ENCODE measurements at places on chromosomes 16 and 17.

GRCh38 chr17:62925267-62925836 is 40.7 kb upstream of the TANC2 start:
- DNase-seq: no peak

GRCh38 chr16:27264151-27264550 is 4.4 kb downstream of the NSMCE1 start:
- DNase-seq: no peak

DNA sequence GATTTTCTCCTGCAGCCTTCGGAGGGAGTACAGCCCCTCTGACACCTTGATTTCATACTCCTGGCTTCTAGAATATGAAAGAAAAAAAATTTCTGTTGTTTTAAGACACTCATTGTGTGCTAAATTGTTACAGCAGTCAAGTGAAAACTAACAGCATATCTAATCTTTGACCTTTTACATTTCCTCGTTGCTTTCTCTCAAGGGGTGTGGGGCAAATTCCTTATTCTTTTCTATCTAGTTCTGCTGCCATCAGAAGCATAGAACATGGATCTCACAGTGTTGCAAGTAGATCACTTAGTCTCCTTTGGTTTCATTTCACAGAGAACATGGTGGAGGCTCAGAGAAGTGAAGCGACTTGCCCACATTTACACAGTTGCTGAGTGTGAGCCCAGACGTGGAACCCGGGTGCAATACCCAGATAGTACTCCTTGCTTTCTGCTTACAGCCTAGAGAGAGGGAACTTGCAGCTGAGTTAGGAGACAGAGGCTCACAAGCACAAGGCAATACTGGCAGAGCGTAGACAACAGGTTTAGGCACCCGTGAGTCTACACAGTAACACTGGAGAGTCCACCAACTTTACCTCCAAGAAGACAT is 28.7 kb upstream of the MMD start:
- DNase-seq: no peak

DNA sequence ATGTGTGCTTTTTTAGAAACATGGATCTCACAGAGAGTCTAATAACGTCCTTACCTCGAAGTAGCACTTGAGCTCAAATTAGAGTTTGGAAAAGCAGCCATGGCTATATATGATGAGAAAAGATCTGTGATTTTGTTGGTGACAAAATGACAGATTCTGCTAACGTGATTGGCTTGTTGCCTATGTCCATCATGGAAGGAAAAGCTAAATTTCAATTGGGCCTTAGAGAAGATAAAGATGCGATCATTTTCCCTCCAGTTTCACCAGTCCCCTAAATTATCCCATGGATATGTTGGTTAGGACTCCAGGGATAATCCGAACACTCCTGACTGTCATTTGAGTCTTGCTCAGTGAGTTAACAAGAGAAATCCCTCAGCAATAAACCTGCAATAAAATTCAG is 175.8 kb downstream of the C16orf95 start:
- DNase-seq: no peak

DNA sequence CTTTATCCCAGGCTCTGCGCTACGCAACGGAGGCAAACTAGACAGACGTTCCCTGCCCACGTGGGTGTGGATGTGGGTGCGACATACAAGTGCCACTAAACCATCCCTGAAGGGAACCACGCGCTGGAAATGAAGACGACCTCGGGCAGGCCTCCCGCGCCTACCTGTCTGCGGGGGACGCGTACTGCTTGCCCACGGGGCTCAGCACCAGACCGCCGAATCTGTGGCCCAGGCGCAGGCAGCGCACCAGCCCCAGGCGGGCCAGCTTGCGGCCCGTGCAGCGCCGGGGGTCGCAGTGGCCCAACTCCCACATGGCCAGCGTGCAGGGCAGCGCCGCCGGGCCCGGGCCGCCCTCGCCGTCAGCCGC is 480 bp downstream of the TSR3 start:
- no peak for DNase-seq

DNA sequence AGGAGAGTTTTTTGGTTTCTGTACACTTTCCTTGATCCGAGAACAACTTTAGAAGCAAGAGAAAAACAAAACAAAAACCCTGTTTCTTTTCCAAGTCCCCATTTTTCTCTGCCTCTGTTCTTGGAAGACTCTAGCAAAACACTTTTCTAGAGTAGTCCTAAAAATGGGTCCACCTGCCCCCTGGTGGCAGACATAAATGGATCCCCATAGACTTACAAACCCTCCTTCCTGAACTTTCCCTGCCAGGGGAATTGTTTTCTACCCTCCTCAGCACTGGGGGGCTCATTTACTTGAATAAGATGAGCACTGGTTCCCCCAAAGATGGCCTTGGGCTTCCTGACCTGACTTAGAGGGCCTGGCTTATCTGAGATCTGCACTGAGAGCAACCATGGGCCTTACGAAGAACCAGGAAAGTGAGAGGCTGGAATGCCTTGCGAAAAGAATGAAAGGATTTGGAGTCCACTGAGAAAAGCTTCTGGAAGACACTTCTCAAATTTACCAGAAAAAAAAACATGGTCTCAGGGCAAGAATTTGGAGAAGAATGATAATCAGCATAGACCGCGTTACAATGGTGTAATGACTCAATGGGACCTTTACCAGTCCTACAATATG is 48.0 kb upstream of the CDYL2 start:
- no peak for DNase-seq

DNA sequence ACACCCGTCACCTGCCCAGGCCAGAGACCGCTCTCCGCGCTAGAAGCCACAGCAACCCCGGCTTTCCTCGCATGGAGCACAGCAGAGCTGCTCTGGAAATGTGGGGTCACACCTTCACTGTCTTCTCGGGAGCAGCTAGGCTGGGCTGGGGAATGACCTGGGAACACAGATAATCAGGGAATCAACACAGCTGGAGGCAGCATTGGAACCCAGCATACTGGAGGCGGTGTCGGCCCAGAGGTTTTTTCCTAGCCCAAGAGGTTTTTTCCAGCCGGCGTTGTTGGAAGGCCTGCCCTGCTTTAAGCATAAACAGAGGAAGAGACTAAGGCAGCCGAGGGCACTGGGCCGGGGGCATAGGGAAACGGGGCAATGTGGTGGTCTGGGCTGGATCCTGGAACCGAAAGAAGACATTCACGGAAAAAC is 791 bp upstream of the PLD6 start:
- no peak for DNase-seq

DNA sequence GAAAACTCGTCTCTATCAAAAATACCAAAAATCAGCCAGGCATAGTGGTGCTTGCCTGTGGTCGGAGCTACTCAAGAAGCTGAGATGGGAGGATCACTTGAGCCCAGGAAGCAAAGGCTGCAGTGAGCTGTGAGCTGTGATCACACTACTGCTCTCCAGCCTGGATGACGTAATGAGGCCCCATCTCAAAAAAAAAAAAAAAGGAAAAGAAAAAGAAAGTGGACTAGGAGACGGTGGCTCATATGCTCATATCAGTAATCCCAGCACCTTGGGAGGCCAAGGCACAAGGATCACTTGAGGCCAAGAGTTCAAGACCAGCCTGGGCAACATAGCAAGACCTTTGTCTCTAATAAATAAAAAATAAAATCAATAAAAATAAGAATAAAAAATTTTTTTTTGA is 8.8 kb upstream of the SUMO2 start:
- DNase-seq: no peak

GRCh38 chr16:72311426-72311825 is 139.5 kb upstream of the PMFBP1 start:
- DNase-seq: no peak

DNA sequence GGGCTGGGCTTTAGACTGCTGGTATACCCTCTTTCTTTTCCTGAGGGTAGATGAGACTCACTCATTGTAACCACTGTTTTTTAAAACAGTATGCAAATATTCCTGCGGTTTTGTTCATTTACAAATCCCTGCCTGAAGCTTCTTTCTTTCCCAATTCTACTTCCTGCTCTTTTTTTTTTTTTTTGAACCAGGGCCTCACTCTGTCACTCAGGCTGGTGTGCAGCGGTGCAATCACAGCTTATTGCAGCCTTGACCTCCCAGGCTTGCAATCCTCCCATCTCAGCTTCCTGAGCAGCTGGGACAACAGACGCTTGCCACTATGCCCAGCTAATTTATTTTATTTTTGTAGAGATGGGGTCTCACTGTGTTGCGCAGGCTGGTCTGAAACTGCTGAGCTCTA is 8.0 kb upstream of the SULT1A1 start:
- DNase-seq: no peak

DNA sequence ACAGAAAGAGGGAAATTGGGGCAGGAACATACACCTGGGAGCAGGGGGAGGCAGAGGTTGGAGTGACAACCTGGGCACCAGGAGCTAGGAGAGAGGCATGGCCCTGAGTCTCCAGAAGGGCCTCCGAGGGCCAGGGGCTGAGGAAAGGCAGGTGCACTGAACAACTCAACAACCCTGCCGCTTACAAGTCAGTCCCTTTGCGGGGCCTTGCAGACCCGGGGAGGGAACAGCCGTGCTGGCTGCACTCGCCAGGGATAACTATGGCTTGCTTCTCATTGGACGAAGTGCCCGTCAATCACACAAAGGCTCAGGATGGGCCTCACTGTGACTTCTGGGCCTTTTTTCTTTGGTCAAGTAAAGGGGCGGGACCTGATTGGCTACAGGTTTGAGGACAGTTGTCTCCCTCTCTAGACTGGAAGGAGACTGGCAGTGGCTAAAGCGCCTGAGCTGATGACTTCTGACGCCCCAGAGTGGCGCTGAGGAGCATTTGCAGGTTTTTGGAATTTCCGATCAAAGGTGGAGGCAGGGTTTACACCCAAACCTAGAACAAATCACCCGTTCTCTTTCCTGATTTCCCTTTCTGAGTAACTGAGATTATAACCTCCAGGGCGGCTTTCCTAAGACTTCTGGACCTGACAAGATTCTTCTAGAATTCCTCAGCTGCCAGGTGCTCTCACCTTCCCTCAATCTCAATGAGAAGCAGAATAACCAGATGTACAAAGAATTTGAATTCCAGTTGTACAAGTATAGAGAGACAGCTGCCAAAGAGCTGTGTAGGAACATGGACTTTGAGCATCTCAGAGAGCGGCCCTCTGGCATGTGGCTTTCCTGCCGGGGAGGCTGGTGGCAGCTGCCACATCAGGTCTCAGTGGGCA is 27.6 kb upstream of the ST6GALNAC2 start:
- DNase-seq: no peak

- no peak for DNase-seq
These were observed 30.3 kb upstream of the CDC42EP4 start for GRCh38 chr17:73342050-73342522.

DNA sequence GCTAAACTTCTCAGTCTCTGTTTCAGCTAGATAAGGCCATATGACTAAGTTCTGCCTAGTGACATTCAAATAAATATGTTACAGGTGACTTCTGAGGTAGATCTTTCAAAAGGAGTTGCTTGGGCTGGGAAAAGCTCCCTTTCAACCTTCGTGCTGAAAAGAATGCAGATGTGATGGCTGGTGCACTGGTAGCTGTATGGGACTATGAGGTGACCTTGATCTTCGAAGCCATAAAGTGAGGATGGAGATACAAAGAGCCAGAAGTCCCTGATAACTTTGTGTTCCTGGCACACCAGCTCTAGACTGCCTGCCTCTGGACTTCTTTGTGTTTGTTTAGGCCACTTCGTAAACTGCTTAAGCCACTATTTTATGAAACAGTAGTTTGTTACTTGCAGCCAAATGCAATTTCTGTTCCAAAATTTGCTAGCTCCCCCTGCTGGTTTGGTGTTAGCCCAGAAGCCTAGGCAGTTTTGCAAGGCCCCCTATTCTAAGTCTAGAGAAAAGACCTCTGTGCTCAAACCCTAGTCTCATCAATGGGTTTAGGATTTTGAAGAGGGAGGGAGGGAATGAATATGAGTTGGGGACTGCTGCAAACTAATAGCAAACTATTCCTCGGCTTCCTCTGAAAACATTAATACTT is 23.3 kb upstream of the ERCC4 start:
- no peak for DNase-seq

- DNase-seq: no peak
These were observed 11.6 kb downstream of the TRPV2 start for GRCh38 chr17:16427020-16427419.

DNA sequence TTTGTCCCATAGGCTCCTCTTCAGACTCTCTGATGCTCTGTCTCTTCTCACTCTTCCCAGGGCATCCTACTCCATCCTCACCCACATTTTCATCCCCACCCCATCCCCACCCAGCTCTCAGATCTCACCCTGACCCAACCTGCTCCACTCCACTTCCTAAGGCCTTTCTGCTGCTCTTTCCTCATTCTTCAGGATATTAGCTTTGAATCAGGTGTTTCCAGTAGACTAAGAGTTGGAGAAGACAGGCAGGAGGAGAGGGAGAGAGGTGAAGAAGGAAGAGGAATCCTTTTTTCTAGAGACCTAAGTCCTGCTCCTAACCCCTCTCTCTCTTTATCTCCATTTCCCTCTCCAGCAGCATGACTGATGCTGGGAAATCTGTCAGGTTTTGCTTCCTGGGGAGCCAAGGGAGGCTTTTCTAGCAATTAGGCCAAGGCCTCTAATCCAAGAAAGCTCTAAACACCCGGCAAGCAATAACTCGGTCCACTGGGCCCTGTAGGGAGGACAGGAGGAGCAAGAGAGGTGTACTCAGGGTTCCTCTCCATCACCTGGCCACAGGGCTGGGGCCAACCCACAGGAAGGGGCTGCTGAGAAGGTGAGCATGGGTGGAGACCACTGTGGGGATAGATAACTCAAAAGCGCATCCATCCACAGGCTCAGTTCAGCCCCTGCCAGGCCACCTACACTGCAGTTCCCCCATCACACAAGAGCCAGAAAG is 133.3 kb downstream of the TMEM132E start:
- no peak for DNase-seq

- no peak for DNase-seq
These were observed 16.6 kb downstream of the LDHD start for GRCh38 chr16:75099738-75100602.

- DNase-seq: no peak
These were observed 1.4 kb downstream of the MSL1 start for GRCh38 chr17:40122999-40123810.

DNA sequence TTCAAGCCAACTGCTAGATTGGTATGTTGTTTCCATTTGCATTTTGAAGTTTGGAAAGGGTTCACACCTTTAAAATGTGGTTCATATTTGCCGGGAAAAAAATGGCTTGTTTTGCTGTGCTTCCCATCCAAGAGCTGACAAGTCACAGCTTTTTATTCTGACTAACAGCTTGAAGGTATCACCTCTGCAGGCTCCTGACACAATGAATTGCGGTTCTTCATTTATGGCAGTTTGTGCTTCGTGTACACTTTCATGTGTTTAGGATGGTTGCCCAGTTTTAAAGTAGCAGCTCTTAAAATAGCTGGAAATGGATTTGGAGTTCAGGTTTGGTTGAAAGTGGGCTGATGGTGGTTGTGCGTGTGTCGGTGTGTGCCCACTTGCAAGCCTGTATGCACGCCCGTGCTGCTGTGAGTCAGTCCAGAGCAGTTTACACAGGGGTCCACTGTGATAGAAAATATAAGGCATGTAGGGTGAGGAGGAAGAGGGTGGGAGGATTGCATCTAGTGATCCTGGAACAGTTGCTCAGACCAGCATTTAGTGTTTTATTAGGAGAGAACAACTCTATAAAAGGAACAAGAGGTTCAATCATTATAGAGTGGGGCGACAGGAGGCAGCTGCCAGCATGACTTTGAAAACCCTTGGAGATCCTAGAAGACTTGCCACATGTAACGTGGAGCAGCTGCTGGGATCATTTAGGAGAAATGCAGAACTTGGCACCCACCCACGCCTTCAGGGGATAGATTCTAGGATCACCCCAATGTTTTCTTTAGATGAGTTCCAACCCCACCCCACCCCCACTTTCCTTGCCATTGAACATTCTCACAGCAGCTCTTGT is 108.0 kb upstream of the TBX2 start:
- no peak for DNase-seq

GRCh38 chr17:30549864-30550511 is 72.8 kb downstream of the GOSR1 start:
- no peak for DNase-seq

- DNase-seq: peak; percentile 11
These were observed 9.5 kb downstream of the CYB5D2 start for GRCh38 chr17:4152471-4152870.

GRCh38 chr17:8754890-8755289 is 3.5 kb downstream of the SPDYE4 start:
- DNase-seq: no peak
